ENCODE measurements at places on chromosomes 6 and 20.
A peak's percentile ranks its signal among the peaks of the same experiment; 100 is the strongest.

DNA sequence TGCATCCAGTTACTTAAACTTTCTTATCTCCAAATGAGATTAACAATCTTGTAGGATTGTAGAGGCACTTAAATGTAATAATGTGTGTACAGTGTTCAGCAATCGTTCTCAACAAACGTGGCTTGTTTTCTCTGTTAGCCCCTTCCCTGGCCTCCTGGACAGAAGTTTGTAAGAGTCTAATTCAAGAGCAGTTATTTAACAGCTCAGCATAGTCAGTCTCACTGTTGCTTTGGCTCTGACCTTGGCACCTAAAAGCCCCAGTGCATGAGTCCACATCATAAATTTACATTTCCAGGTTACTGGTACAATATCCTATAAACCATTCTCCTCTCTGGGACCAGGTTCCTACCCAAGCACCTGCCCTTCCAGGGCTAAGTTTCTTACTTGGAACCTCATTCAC, 11.5 kb upstream of the PHF3 start:
- no peak for DNase-seq

- DNase-seq: no peak
Observed at GRCh38 chr20:32805721-32806120, 14.0 kb upstream of the MAPRE1 start.

- DNase-seq: no peak
Observed at GRCh38 chr6:89585154-89585553, 53.4 kb downstream of the LYRM2 start.

DNA sequence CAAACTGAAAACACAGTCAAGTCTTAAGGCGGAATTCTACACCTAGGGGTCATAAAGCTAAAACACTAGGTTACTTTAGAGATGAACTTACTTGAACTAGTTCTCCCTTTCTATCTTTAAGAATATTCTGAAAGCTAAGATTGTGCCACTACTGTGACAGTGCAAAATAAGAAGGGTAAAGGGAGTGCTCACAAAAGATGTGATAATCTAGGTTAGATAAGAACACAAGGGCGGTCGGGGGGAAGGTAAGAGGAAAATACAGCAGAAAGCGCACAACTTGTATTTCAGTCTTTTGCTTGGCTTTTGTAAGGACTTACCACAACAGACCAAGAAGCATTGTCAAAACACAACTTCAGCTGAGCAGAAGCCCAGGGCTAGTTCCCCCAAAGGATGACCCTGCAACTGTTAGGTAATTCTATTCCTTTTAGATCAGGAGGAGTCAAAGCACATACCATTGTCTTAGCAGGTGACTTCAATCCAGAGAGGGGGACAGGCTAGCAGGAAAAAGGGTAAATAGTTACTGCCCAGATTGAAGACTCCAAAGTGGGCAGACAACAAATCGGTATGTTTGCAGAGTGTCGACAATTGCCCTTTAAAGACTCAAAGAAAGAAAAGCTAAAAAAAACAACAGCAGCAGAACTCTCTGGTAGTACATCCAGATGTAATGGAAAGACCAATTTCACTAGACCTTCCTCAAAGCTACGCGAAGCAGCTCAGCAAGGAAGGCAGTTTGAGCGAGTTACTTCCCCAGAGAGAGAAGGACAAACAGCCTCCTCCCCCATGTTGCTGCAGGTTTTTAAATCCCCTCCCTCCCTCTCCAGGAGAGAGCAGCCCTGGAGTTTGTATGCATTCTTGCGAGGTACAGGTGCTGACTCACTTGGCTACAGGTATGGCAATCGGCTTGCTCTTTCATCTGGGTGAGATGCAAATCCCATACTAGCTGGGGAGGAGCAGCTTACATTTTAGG, 59.0 kb downstream of the RIPOR2 start:
- DNase-seq: no peak

DNA sequence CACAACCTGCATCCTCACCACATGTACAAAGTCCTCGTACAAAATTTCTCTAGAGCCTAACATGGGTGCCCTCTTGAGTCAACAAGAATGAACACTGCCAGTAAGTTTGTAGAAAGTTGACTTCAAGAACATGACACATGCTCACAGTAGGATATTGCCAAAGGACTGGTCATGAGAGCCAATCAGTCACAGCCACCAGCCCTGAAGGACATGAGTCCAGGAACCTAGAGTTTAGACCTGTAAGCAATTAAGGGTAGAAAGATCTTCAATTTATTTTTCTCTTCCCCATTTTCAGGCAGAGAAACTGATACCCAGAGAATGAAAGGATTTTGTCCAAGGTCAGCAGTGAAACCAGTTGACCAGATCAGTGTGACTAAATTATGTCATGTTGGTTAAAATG, 96.1 kb downstream of the MAFB start:
- DNase-seq: no peak

DNA sequence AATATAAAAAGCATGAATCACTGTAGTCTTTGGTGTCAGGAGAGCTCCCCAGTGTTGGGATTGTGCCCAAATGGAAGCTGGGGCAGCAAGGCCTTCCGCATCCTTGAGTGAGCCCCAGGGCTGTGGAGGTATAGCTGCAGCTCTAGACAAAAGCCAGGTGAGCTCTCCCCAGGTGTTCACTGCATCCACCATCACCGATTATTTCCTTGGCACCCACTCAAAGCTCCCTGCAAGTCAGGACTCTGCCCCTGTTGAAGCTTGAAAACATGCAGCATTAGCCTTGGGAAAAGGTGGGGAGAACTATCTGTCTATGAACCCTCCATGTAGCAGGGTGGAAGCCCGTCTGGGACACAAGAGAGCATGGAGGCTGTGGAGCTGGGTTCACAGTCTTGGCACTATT, 228.8 kb downstream of the BMP7 start:
- no peak for DNase-seq

DNA sequence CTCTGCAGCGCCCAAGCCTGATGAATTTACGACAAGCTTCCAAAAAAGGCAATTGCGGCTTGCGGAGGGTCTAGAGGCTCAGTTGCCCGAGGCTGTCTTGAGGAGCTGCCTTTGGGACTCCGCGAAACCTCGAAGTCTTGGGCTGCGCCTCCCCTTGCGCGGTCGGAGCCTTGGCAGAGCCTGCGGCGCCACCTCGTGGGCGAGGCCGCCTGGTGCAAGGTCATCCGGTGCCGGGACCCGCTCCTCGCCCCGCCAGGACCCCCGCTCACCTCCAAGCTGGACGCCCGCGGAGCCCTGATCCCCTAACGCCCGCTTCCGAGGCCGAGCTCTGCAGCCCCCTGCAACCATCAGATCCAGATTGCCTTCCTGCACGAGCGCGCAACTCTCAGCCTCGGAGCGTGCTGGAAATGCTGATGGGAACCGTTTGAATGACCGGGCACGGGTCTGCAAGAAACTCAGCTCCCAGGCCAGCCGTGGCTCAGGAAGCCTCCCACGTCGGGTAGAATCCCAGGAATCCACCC, 14.9 kb upstream of the FAM210B start:
- DNase-seq: peak; percentile 18

- DNase-seq: no peak
Observed at GRCh38 chr6:114783783-114784182, 441.0 kb upstream of the HS3ST5 start.

GRCh38 chr6:36701401-36701991, 3.9 kb downstream of the RAB44 start:
- no peak for DNase-seq

DNA sequence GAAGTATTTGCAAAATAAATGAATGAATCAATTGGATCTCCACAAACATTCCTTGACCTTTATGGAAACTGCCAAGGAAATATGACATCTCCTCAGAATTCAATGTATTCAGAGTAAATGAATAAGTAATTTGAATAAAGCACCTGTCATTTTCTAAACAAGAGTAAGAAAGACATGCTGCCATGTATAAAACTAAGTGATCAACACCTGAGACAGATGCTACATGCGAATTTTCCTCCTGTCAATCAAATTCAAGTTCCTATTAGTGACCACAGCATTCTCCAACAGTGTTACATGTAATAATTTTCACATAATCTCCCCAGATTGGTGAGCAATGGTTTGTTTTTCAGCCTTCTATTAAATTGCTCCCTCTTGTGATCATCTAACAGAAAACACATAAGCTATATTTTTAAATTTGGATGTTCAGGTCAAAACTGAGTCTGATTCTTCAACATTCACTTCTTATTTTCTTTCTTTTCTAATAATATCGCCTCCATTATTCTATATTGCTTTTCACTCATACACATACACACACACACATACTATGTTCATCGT, 163.2 kb upstream of the RNF217 start:
- no peak for DNase-seq

DNA sequence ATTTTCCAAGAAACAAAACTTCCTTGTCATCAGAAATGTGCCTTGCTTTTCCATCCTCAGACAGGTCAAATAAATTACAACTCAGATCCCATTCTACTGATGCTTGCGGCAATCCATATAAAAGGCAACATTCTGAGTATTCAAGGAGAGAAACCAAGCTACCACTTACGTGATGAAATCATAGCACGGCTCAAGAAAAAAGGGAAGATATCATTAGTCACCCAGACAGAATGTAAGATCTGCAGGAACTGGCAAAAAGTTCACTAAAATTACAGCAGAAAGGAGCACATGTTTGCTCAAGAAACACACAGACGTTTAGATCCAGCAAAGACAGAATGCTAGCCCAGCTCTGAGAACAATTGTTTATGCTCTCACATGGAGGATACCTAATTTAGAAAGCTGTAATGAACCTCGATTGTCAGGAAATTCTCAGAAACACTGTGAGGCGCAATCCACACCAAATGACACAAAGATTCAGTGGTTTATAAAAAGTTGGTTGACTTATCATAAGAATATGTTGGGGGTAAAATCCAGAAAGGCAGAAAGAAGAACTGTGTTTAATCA, 304.2 kb downstream of the ADGRG6 start:
- DNase-seq: no peak

- DNase-seq: no peak
Observed at GRCh38 chr6:124443541-124443940, 518.7 kb upstream of the RNF217 start.

DNA sequence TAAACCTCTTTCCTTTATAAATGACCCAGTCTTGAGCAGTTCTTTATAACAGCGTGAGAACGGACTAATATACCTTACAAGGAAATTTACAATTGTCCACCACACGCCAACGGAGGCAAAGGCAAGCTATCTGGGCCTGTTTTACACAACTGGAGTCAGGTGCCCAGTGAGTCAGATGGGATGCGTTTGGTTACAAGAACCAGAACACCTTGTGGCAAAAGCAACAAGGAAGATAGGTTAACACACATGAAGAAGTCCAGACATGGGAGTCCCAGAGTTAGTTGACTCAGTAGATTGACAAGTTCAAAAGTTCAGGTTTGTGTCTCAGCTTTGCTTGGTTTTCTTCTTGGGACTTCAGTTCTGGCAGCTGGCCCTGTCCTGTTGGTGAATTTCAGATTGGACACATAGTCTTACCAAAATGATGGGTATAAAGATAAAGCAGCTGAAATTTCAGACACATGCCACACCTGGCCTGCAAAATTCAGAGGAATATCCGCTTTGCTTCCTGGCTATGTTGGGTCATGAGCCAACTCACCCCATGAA, 97.9 kb downstream of the PXDC1 start:
- DNase-seq: no peak

GRCh38 chr6:116029535-116029934, 31.2 kb downstream of the FRK start:
- DNase-seq: no peak

- no peak for DNase-seq
Observed at GRCh38 chr20:23269954-23270353, 80.6 kb upstream of the NXT1 start.

DNA sequence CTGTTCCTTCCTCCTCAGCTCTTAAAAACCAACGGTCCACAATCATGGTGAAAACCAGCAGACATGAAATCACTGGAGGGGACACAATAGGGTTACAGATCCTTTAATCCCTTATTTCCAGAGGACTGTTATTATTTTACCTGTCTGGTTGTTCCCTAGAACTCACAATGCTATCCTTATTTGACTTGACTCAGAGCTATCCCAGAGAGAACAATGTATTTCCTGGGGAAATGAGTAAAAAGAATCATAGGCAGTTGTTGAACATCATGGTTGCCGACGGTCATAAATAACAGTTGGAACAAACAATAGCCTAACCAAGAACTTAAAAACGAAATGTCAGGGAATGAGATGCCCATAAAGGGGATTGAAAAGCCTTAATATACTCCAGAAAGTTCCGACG, 9.3 kb downstream of the OR2H1 start:
- no peak for DNase-seq

GRCh38 chr6:163955096-163955495, 540.6 kb downstream of the QKI start:
- no peak for DNase-seq

DNA sequence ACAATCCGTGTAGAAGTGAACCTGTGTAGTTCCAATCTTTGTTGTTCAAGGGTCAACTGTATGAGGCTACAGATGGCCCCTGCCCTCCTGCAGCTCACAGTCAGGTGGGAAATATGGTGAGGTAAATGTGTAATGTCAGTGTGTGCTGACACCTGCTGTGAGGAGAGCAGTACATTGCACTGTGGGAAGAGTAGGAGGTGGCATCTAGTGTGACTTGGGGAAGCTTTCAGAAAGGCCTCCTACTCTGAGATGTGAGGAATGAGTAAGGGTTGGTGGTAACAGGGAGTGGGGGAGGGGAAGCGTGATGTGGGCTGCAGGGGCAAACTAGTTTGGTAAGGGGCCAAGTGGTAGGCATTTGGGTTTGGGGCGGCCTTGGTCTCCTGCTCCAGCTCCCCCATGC, 188.8 kb downstream of the FARS2 start:
- no peak for DNase-seq

- no peak for DNase-seq
Observed at GRCh38 chr6:113870917-113871316, 13.8 kb downstream of the MARCKS start.

- DNase-seq: no peak
Observed at GRCh38 chr6:134577998-134578397, 260.1 kb upstream of the SGK1 start.

- DNase-seq: no peak
Observed at GRCh38 chr6:149887343-149887742, 10.6 kb downstream of the RAET1E start.

DNA sequence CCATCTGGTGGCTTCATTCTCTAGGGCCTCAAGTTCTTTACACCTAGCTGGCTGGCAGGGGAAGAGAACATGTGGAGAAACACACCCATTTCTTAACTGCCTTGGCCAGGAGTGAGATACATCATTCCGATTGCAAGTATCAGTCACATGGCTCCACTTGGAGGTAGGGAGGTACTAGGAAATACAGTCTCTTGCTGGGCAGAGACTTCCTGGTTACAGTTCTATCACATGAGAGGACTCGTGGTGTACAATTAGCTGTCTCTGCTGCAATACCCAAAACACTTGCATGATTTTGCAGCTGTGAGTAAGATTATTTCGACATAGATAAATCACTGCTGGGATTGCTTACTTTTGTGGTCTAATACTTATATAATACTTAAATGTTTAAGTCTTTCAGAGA, 51.1 kb downstream of the GTF2H5 start:
- DNase-seq: no peak

- DNase-seq: no peak
Observed at GRCh38 chr6:151149793-151150192, 90.0 kb upstream of the AKAP12 start.

- no peak for DNase-seq
Observed at GRCh38 chr6:17353440-17354175, 39.8 kb upstream of the CAP2 start.

- DNase-seq: no peak
Observed at GRCh38 chr6:7169296-7169721, 61.5 kb downstream of the RREB1 start.

Measured in stimulated activated naive B cell treated with anti-CD40 and anti-IgM and Interleukin-4, amounts not matched to agents 10 μg/mL and 1 μg/mL and 100 μg/mL, for 72 hours (primary cell).